ENCODE measurements at places on chromosomes 1 and 21.

- DNase-seq, result no peak
Measured at GRCh38 chr1:205521686-205522085, 17.2 kb downstream of the CDK18 start.

DNA sequence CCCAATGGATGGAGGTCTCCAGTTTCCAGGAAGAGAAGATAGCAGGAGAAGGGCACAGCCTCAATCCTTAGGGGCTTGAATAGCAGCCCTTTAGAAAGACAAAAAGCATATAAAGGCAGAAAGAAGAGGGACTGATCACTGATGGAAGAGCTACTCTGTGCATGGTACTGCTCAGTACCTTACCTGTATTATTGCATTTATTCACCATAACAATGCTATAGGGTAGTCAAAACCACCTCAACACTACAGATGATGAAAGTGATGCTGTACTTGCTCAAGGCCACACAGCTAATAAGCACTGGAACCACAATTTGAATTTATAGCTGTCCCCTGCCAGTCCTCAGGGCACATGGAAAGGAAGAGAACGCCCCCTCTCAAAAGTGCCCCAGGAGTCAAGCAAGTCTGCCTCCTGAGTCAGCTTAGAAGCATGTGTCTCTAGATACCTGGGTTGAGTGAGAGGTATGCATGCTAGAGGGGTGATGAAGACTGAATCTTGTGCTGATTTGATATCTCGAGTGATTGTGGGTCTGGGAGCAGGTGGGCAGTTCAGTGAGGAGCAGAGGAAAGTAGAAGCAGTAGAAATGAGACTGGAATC lies 13.6 kb downstream of the DDAH1 start:
- DNase-seq, result no peak

DNA sequence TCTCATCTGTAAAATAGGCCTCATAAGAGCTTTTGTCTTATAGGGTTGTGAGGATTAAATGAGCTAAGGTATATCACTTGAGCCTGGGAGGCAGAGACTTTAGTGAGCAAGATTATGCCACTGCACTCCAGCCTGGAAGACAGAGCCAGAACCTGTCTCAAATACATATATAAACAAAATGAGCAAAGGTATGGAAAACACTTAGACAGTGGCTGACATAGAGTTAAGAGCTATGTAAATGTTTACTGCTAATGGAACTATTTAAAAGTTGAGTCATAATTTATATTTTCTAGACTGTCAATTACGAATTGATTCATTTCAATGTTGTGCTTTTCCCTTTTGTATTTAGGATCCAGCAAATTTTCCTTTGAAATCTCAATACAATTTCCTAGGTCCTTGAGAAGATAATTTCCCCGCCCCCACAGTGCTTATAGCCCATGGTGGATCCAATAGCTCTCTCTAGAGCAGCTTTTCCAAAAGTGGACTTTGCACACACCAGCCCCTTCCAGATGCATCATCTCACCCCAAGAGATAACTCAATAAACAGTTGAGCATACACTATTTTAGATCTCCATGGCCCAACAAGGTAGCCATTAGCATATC lies 21.8 kb upstream of the RUNX3 start:
- no peak for DNase-seq

- DNase-seq, result peak; percentile 81
Measured at GRCh38 chr1:241627453-241628259, 12.5 kb downstream of the CHML start.

DNA sequence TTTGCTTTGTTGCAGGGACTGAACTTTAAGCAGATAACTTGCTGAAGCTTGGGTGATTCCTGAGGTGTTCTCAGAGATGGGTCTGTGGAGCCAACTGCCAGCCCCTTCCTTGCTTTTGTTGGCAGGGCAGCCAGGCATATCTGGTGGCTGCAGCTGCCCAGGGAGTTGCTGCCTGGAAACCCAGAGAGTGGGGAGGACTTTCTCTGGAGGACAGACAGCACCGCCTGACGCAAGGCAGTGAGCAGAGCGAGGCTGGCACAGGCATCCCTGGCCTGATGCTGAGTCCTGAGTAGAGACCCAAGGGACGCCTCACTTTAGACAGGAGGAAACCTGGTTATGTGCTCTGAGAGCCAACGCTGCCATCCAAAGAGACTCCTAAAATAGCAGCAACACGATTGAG lies 9.8 kb upstream of the OLFML2B start:
- no peak for DNase-seq

DNA sequence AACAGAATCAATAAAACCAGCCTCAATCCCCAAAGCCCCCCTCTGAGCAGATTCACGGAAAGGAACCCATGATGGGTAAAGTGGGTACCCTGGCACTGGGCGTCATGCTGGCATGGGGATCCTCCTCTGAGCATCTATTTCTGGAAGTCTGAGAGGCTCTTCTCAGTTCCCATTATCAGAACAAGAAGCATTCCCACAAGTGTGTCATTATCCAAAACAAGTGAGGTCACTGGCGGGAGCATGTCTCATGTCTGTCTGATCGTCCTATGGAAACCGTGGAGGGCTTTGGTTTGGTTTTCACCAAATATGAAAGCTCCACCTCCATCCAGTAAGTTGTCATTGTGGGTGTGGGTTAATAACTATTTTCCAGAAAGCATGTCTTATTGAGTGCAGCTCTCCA lies 70.7 kb downstream of the PGM1 start:
- DNase-seq, result peak; percentile 26

- DNase-seq, result no peak
Measured at GRCh38 chr1:28070725-28071593, 17.5 kb downstream of the EYA3 start.

DNA sequence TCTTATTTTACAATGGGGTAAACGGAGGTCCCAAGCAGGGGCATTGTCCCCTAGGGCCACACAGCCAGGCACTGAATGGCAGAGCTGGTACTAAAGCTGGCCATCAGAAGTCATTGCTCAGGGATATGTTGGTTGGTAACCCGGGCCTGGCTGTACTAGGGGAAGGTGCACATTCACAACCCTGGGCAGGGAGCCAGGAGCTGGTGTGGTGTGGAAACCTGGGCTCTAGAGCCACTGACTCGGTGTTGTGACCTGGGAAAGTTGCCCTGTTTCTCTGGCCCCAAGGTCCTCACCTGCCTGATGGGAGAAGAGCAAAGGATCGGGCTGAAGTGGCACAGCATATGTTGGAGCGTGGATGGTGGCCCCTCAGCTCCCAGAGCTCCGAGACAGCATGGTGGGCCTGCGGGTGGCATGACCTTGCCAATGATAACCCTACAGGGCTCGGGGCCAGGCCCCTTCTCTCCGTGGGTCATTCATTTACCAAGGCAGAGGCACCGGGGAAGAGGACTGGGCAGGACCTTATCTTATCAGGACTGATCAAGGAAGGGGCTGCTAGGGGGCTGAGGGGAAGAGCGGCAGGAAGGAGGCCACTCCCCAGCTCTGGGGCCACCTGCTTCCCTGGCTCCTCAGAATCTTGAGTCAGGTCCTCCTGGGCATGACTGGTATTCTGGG lies 274.1 kb downstream of the TRABD2B start:
- no peak for DNase-seq

DNA sequence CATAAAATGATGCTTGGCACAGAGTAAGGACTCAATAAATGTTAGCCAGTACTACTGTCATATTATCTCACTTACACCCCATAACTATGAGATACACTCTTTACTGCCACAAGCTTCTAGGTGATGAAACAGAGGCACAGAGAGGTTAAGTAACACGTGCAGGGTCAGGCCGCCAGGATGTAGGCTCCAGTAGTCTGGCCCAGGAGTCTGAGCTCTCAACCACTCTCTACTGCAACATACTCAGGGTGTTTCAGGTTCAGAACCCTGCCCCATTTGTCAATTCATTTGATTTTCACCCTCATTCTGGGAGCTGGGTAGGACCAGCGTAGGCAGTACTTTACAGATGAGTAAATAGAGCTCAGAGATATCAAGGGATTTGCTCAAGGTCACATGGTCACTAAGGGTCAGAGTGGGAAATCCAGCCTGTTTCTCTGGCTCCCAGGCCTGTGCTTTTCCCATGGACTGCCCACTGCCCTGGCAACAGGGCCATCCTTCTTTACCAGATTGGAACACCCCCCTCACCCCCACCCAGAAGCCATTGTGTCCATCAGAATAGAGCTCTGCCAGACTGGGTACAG lies 21.2 kb downstream of the IQGAP3 start:
- no peak for DNase-seq

DNA sequence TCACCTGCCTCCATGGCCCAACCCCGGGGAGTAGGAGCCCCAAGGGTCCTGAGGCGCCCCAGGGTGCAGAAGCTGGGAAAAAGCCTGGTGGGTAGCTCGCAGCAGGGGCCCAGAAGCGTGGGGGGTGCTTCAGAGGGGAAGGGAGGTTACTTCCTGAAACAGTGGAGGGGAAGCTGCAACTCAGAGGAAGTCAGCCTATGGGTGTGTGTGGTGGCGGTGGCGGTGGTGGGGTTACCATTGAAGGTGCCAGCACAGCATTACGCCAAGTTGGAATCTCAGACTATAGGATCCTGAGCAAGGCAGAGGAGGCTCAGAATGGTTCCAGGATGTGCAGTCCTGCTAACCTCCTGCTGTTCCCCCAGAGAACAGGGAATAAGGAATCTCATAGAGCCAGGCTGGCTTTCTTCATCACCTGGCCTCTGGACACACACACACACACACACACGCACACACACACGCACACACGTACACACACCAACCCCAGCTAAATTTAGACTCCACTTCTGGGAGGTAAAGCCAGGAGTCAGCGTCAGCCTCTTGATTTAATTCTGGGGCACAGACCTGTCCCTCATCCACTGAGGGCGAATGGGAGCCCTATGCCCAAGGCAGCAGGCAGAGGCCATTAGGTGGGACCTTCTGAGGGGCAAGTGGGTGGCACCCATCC lies 1.3 kb downstream of the DENND4B start:
- DNase-seq, result no peak

GRCh38 chr1:245361065-245361464 lies 206.3 kb downstream of the KIF26B start:
- no peak for DNase-seq

DNA sequence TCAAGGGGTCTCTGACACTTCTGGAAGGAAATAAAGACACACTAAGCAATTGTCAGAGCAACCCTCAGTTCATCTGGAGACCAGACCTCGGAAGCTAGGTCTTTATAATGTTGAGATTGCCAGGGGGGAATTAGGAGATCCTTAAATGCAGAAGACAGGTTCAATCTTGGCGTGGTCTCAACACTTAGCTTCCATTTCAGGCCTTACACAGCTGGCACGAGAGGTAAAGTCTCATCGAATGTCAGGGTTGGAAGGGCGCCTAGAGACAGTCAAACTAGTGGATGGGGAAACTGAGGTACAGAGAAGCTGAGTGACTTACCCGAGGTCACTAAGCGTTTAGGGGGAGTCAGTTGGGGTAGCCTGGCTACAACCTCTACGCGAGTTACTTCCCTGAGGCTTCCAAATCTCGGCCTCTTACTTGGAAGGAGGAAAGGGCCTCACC lies 562 bp upstream of the EPB41 start:
- DNase-seq, result no peak

DNA sequence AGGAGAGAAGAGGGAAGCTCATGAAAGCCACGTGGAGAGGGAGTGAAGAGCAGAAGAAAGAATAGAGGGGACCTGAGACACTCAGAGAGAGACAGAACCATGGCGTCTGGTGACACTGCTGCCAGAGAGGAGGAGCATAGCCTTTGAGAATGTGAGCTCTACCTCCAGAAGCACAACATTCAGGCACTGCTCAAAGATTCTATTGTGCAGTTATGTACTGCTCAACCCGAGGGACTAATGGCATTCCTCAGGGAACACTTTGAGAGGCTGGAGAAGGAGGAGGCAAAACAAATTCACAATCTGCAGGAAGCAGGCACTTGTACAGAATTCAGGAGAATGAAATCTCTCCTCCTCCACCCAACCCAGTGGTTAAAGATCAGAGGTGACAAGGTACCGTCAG lies 45.1 kb downstream of the BTBD8 start:
- no peak for DNase-seq

DNA sequence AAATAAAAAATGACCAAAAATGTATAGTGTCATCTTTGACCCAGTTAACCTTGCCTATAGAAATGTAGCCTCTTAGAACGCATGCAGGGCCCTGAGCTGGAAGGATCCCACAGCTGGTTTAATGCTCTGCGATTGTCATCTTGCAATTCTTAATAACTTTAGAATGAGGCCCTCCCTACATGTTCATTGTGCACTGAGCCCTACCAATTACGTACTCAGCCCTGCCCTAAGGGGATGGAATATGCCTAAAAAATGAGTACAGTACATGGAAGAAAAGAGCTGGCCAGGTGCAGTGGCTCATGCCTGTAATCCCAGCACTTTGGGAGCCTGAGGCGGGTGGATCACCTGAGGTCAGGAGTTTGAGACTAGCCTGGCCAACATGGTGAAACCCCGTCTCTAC lies 57.8 kb upstream of the BCAR3 start:
- DNase-seq, result no peak

GRCh38 chr1:89951766-89952604 lies 42.9 kb upstream of the ZNF326 start:
- DNase-seq, result peak; percentile 49

DNA sequence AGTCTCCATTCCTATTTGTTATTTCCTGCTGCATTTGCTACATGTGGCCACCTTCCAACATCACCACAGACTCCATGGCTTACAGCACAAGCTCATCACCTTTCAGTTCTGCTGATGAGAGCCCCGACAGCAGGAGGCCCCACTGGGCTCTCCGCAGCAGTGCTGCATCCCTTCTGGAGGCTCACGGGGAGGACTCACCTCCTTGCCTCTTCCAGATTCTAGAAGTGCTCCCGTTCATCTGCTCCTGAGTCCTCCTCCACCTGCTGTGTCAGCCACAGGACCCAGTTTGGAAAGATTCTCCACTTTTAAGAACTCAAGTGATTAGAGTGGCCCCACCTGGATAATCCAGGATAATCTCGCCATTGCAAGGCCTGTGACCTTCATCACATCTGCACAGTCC lies 167.6 kb downstream of the PCBP3 start:
- no peak for DNase-seq

DNA sequence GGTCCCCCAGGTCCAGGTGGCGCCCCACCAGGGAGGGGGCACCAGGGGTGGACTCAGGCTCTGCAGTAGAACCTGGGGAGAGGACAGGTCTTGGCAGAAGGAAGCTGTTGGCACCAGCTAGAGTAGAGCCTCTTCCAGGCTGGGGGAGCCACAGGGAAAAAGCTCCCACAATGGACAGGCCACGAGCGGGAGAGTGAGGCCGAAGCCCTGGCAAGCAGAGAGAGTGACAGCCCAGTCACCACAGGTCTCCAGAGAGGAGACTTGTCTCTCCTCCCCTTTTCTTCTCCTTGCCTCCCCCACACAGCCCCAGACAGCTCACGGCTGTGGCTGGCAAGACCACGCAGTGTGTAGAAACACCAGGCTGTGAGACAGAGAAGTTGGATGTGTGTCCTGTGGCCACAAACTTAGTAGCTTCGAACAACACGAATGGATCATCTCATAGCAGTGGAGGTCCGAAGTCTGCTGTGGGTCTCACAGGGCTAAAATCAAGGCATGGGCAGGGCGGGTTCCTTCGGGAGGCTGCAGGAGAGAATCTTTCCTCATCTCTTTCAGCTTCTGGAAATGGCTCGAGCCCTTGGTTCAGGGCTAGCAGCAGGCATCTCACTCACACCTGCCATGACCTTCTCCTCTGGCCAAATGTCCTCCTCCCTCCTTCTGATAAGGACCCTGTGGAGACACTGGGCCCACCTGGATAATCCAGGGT lies 3.3 kb downstream of the KRTAP12-4 start:
- no peak for DNase-seq

- DNase-seq, result no peak
Measured at GRCh38 chr1:244102468-244102867, 51.4 kb downstream of the ZBTB18 start.

Measured in A172 (cell line).